PC-3 (cell line): ENCODE measurements at places on chromosomes 3 and 15. TPM values are rescaled to one million over a fixed set of nuclear protein-coding genes. Genes with fewer than 3 reads are reported as not detected.

GRCh38 chr3:93923006-93923405 is 50.7 kb downstream of the PROS1 start:
- DNase-seq: no peak

Gene CD200R1L
- not detected in 2 replicates for total RNA-seq

- DNase-seq: no peak
These were observed 244.4 kb upstream of the ARPP21 start for GRCh38 chr3:35394905-35395304.

DNA sequence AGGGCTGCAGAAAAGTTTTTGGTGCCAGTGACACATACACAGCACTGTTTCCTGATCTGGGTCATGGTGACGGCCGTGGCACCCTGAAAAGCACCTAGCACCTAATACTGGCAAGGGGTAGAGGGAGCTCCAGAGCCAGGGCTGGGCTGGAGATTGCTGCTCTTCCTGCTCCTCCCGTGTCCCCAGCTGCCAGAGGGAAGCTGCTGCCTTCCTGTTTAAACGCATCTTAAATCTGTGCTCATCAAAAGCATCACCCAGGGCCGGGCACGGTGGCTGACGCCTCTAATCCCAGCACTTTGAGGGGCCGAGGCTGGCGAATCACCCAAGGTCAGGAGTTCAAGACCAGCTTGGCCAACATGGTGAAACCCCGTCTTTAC is 156.7 kb upstream of the MEF2A start:
- DNase-seq: peak; percentile 70

GRCh38 chr15:37395100-37395468 is 294.7 kb upstream of the MEIS2 start:
- DNase-seq: no peak

- no peak for DNase-seq
These were observed 269.8 kb downstream of the DIPK2A start for GRCh38 chr3:144241404-144241803.

DNA sequence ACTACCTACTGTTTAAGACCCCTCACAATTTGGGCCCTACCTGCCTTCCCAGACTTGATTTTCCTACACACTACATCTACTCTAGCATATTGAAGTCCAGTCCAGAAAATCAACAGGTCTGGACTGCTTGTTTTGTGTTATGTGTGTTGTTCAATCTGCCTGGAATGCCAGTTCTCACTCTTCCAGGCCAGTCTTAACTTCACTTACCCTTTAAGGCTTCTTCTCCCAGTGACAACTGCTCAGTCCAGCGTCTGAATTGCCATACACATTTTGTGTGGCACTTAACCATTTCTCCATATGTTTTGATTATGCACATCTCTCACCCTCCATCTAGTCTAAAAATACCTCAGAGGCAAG is 1.1 kb downstream of the TICRR start:
- no peak for DNase-seq

DNA sequence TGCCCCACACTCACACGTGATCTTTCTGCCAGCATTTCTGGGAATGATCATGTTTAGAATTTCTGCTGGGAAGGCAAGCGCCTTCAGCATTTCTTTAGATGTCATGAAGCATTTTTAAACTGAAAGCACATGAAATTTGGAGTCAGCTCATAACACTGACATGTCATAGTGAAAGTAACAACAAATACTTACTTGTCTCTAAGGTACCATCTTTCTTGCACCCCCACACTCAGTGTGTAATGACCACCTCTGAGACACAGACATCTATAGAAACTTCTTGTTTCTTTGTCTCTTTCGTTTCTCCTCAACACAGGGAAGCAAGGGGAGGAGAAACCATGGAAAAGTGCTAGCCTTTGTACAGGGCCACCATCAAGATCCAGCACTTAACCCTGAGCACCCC is 171.7 kb downstream of the RORA start:
- no peak for DNase-seq
